ENCODE measurements at places on chromosomes 11 and 22. TPM values are rescaled to one million over a fixed set of nuclear protein-coding genes. Genes with fewer than 3 reads are reported as not detected.
A peak's percentile ranks its signal among the peaks of the same experiment; 100 is the strongest.

CBLIF gene
- total RNA-seq, result not detected

DNA sequence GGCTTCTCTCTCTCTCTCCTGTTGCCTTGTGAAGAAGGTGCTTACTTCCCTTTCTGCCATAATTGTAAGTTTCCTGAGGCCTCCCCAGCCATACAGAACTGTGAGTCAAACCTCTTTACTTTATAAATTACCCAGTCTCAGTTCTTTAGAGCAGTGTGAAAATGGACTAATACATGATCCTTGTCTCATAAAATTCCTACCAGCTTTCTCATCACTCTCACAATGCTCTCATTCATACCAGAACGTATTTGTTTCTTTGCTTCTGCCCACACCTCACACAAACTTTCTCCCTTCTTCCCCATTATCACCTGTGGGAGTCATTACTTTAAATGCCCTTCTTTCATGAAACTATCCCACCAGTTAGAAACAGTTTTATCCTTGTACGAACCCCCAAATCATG, 62.7 kb upstream of the ARHGAP42 start:
- no peak for DNase-seq

JHY gene
- 2.1 TPM for total RNA-seq

- no peak for DNase-seq
These were observed 284.6 kb upstream of the ZC3H12C start for GRCh38 chr11:109808569-109808968.

GRCh38 chr11:70944141-70944540, 308.2 kb downstream of the SHANK2 start:
- no peak for DNase-seq

- DNase-seq, result peak; percentile 82
These were observed 13.6 kb upstream of the CDC42EP1 start for GRCh38 chr22:37546437-37547250.

- no peak for DNase-seq
These were observed 102.3 kb upstream of the CD44 start for GRCh38 chr11:35036639-35037038.

DNA sequence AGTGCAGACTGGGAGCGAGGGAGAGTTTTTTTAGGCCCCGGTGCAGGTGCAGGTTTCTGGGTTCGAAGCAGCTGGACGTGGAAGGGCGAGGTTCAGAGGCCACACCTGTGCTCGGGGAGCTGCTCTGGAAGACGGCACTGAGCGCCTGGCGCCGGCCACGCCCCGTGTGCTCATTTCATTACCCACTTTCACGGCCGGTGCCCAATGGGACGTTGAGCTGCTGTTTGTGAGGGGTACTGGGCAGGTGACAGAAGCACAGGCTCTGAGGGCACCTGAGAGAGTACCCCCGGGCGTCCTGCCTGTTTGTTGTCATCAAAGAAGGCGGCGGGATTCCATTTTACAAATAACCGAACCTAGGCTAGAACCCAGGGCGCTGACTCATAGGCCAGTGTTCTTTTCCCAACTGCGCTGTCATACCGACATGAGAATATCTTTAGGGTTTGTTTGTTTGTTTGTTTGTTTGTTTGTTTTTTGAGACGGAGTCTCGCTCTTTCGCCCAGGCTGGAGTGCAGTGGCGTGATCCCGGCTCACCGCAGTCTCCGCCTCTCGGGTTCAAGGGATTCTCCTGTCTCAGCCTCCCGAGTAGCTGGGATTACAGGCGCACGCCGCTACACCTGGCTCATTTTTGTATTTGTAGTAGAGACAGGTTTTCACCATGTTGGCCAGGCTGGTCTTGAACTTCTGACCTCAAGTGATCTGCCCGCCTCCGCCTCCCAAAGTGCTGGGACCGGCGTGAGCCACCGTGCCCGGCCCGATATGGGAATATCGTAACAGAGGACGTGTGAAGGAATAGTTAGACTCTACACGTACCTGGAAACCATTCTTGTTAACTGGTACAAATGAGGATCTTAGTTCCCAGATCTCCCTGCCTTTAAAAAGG, 16.6 kb upstream of the SPTBN2 start:
- peak; percentile 69 for DNase-seq

GRCh38 chr11:133993107-133993506, 36.3 kb upstream of the IGSF9B start:
- DNase-seq, result no peak

DNA sequence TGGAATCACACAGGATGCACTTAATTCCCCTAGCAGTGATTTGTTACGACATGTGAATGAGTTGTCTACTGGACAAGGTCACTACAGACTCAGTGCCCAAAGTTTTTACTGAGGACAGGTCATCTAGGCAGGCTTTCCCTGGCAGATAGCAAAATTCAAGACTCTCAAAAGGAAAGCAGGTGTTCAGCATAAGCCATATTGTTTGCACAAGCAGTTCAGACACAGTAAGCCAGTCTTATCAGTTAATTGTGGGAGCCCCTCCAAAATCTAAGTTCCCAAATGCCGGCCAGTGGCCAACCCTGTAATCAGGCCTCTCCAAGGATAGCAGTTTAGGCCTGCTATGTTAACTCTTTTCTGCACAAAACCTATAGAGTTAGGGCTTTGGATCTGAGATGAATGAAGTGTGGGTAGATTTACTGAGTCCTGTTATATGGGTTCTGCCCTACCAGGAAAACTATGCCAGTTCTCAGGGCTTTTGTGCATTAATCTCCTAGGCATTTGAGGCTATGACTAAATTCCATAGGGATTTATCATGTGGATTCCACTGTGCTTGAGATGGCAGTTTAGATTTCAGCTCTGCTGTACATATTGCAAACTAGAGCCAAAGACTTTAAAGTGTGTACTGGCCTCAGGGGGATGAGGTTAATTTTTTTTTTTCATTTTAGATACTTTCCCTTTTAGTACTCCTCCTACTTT, 4.8 kb upstream of the ARHGEF12 start:
- no peak for DNase-seq

Data from Right ventricle myocardium inferior (tissue), 1 donor.